RPMI8226 (cell line): ENCODE measurements at places on chromosomes 11 and 22.

GRCh38 chr11:118202599-118203422 lies 22.0 kb downstream of the JAML start:
- no peak for DNase-seq

DNA sequence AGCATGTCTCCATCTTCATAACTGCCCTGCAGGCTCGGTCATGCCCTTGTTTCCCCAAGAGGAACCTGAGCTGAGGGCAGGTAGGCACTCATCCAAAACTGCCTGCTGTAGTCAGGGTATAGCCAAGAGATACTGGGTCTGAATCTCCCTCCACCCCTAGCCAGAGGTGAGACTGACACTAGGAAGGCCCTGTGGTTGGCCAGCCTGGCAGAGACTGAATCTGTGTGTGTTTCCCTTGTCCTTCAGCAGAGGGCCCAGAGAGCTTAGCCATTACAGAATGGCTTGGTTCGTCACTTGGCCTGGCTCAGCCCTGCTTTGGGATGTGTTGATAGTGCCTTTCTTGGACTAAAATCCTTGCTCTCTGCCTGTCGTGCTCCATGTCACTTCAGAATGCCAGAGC lies 79.3 kb upstream of the SUSD2 start:
- no peak for DNase-seq

- no peak for DNase-seq
These were observed 75.0 kb downstream of the BRD1 start for GRCh38 chr22:49752598-49753091.

GRCh38 chr11:117838901-117839300 lies 14.4 kb upstream of the FXYD2 start:
- DNase-seq = no peak

GRCh38 chr11:108206171-108206570 lies 16.3 kb downstream of the NPAT start:
- DNase-seq = no peak

DNA sequence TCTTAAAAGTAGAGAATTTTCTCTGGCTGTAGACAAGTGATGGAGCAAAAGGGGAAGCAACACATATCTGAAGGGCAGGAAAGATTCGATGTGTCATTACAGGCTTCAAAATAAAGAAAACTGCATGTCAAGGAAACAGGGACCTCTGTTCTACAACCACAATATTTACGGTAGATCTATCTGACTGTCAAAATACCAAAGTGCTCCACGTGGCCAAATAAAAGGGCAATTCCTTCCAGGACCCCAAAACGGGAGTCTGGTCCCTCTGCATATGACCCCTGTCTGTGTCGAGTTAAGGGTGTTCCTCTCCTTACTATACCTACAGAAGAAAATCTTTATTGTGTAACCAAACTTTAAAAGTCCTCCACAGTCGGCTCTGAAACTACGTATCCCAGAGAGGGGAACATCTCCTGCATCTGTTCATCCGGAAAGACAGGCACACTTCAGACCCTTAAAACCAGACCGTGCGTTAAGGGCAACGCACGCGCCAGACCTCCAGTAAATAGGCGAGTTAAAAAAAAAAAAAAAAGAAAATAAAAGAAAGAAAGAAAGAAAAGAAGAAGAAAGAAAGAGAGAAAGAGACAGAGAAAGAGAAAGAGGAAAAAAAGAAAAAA lies 756 bp downstream of the CLNS1A start:
- peak; percentile 9 for DNase-seq

DNA sequence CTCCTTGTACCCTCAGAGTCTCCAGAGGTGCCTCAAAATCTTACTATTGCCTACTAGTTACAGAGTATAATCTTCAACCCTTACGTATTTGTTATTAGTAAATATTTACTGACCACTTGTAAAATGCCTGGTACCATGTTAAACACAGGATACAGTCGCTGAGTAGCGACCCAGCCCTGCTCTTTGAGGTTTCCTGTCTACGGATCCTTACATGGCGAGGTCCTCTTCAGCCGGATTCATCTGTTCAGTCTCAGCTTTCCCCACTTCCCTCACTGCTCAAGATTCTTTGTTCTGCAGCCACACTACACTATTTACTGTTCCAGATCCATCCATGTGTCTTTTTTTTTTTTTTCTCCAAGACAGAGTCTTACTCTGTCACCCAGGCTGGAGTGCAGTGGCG lies 13.2 kb upstream of the TTC36 start:
- DNase-seq = no peak

- DNase-seq = no peak
These were observed 66.9 kb downstream of the NFAM1 start for GRCh38 chr22:42365111-42365865.

- no peak for DNase-seq
These were observed 10.5 kb downstream of the AP2A2 start for GRCh38 chr11:936199-936598.

GRCh38 chr11:3006505-3007260 lies 14.6 kb upstream of the NAP1L4 start:
- no peak for DNase-seq

- no peak for DNase-seq
These were observed 52.5 kb upstream of the CLDN5 start for GRCh38 chr22:19576460-19577421.

- DNase-seq = peak; percentile 20
These were observed 48.5 kb downstream of the OR4D9 start for GRCh38 chr11:59559886-59560285.

DNA sequence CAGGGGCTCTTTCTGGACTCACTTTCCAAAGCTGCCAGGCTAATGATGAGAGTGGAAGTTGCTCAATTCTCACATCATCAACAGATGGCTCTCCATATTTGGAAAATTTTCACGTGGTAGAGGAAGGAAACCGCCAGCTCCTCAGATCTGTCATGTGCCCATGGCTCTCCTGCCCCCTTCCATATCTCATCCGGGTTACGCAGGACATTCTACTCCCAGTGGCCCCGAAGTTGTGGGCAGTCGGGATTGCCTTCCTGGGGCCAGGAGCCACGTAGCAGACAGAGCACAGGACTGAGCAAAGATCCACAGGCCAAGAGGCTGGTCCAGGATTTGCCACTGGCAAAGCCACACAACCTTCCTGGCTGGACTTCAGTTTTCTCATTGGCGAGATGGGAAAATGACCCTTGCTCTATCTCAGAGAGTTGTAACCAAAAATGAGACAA lies 38.8 kb downstream of the RPUSD4 start:
- DNase-seq = no peak

DNA sequence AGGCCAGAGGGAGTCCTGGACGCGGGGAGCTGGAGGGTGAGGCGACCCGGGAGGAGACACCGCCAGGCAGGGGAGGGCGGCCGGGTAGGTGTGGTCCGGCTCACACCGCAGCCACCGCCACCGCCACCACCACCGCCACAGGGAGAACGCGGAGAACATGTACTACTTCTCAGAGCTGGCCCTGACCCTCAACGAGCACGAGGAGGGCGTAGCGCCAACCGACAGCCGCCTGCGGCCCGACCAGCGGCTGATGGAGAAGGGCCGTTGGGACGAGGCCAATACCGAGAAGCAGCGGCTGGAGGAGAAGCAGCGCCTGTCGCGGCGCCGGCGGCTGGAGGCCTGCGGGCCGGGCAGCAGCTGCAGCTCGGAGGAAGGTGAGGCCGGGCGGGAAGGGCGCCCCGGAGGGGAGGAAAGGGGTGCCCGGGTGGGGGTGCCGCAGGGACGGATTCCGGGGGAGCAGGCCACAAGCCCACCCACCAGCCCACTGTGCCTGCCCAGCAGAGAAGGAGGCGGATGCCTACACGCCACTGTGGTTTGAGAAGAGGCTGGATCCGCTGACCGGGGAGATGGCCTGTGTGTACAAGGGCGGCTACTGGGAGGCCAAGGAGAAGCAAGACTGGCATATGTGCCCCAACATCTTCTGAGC lies 62.8 kb downstream of the MORC2 start:
- no peak for DNase-seq

GRCh38 chr11:17907046-17907445 lies 105.8 kb downstream of the SERGEF start:
- no peak for DNase-seq

DNA sequence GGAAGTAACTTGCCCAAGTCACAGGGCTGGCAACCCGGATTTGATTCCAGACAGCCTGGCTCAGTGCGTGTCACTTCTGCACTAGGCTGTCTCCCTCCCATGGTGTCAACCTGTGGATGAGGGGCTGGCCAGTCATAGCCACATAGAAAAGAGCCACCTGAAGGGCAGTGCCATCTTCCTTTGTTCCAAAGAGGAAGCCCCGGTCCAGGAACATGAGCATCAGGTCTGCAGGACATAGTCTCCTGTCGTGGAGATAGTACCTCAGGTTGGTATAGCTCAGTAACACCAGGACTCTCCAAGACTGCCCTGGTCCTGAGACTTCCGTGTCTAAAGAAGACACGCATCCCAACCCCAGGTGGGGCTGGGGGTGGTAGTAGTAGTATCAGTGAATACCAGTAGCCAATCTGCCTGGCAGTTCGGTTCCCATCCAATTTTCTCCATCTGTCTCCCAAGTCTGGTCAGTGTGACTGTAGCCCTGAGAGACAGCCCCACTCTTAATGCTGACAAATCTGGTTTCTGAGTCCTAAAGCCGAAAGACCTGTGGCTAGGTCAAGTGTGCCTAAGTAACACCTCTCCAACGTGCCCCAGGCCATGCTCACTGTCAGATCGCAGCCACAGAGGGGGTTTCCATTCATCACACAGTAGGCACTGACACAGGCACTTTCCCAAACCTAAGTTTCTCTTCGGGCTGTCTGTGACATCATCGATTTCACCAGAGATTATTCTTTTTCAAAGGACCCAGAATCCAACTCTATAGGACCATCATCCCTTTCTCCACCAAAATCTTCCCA lies 33.1 kb downstream of the C11orf58 start:
- no peak for DNase-seq
